ENCODE measurements at places on chromosomes 6 and 20. TPM values are rescaled to one million over a fixed set of nuclear protein-coding genes. Genes with fewer than 3 reads are reported as not detected.

TMC2 gene
- total RNA-seq: not detected

APCDD1L gene
- total RNA-seq: 3.5 TPM

MEI4 gene
- not detected for total RNA-seq

CLIC1 gene
- total RNA-seq: 1,126 TPM

IL17F gene
- not detected for total RNA-seq

SAMHD1 gene
- total RNA-seq: 27.1 TPM

DLK2 gene
- 0.57 TPM for total RNA-seq

ZC3H12D gene
- total RNA-seq: 0.14 TPM

RPP40 gene
- total RNA-seq: 15.5 TPM

DCDC2 gene
- 0.14 TPM for total RNA-seq

DLL1 gene
- total RNA-seq: 0.86 TPM

SUMO4 gene
- total RNA-seq: 1.5 TPM

DDX43 gene
- total RNA-seq: 14.4 TPM

CLPSL1 gene
- not detected for total RNA-seq

AGPAT1 gene
- total RNA-seq: 43.3 TPM

TNFRSF21 gene
- 176 TPM for total RNA-seq

TCF15 gene
- not detected for total RNA-seq

PTCHD4 gene
- 0.88 TPM for total RNA-seq

FOXQ1 gene
- total RNA-seq: 5.0 TPM

HLA-DQA2 gene
- not detected for total RNA-seq

FNDC11 gene
- 0.43 TPM for total RNA-seq

B4GALT5 gene
- 28.9 TPM for total RNA-seq

UBE2C gene
- total RNA-seq: 71.3 TPM

PRSS16 gene
- total RNA-seq: not detected

PTGIS gene
- 0.14 TPM for total RNA-seq

PRDM13 gene
- total RNA-seq: not detected

SGK1 gene
- 288 TPM for total RNA-seq

LIN28B gene
- 34.4 TPM for total RNA-seq

HLA-DQB1 gene
- total RNA-seq: 0.43 TPM

TBX18 gene
- total RNA-seq: 8.8 TPM

PKIG gene
- total RNA-seq: 122 TPM

SLC22A2 gene
- not detected for total RNA-seq

CENPQ gene
- 1.5 TPM for total RNA-seq

HAO1 gene
- not detected for total RNA-seq

TMEM217 gene
- 2.9 TPM for total RNA-seq

MLIP gene
- 0.44 TPM for total RNA-seq

HLA-DMB gene
- not detected for total RNA-seq

VARS1 gene
- total RNA-seq: 51.6 TPM

NEU1 gene
- total RNA-seq: 201 TPM

PCED1A gene
- total RNA-seq: 23.0 TPM

TPD52L1 gene
- total RNA-seq: 1.3 TPM

TREM1 gene
- total RNA-seq: 0.29 TPM

KIF3B gene
- total RNA-seq: 32.4 TPM

MTFR2 gene
- 0.22 TPM for total RNA-seq

Measured in placental pericyte (primary cell).